ENCODE measurements at places on chromosomes 7 and 10.

- no peak for DNase-seq
Observed at GRCh38 chr7:95976369-95977060, 204.2 kb downstream of the DYNC1I1 start.

DNA sequence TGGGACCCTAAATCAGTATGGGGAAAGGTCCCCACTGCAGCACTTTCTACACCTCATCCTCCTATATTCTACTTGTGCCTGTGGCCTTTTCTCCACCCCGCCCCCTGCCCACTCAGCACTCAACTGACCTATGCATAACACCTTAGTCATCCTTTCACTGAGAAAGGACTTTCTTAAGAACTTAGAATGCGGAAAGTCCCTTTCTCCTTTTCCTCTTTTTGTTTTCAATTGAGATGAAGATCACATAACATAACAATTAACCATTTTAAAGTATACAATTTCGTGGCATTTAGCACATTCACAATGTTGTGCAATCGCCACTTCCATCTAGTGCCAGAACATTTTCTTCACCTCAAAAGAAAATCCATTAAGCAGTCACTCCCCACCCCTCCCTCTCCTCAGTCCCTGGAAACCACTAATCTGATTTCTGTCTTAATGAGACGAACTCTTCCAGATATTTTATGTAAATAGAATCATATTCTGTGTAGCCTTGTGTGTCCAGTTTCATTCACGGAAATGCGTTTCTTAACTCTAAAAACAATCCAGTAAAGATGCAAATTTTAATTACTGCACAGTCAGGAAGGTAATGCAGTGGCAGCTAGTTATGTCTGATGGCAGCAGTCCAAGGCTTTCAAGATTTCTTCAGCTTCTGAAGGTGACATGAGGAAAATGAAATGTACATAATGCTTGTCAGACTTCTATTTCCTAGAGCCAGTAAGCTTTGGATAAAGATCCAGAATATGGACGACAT, 41.7 kb downstream of the FAS start:
- no peak for DNase-seq

DNA sequence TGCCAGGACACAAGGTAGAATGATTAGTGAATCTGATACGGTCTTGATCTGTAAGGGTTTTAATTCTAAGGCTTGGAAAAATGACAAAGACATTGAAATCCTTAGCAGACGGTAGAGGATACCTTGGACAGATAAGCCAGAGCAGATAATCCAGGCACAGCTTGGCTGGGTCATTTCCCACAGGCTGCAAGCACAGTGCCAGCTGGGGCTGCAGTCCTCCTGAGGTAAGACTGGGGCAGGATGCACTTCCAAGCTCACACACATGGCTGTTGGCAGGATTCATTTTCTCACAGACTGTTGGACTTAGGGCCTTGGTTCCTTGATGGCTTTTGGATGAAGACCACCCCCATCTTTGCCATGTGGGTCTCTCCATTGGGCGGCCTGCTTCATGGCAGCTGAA, 63.2 kb upstream of the BMPER start:
- no peak for DNase-seq

DNA sequence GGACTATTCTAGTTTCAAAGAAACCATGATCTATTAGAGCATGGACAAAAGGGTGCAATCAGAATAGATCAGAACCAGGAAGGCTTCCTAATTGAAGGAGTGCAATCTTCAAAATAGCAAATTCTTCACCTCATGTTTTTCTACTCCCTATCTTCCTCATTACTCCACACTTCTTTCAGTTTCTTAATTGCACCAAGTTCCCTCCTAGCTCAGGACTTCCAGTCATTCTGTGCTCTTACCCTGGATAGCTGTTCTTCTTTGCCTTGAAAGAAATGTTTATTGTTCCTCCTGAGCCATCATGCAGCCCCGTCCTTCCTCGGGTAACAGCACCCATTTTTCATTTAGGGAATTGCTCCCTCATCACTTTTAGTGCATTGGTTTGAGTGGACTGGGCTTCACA, 23.1 kb downstream of the TRPV5 start:
- no peak for DNase-seq

GRCh38 chr10:3512263-3512662, 272.7 kb downstream of the KLF6 start:
- DNase-seq = no peak

DNA sequence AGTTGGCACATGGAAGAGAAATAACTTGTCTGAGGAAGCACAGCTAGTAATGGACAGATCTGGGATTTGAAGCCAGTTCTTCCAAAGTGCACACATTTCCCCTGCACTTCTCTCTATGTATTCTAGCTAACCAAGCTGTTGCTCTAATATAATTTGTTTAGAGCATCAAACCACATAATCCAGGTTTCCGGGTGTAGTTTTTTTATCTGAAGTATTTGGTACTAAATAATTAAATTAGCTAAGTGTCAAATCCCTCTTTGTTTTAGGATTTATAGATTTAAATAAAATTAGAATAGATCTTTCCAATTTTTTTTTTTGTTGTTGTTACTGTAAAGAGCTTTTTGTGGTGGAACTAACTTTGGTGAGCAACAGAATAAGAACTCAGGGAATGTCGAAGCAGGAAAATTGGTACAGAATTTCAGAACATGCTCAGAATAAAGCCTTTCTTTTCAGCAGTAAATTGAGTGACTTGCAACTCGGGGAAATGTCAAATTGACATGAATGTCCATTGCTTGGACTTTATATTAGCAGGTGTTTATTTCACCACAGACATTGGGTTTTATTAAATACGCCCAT, 33.7 kb downstream of the CAMK1D start:
- no peak for DNase-seq

- no peak for DNase-seq
Observed at GRCh38 chr7:137696988-137697387, 149.8 kb downstream of the DGKI start.

GRCh38 chr10:71084061-71084817, 128.1 kb upstream of the UNC5B start:
- no peak for DNase-seq
